NCI-H1417 treated with DMSO at 0.1 percent for 48 hours (cell line): ENCODE measurements at places on chromosomes 4 and X.

- no peak for DNase-seq
These were observed 50.3 kb downstream of the MAML3 start for GRCh38 chr4:140103676-140104075.

DNA sequence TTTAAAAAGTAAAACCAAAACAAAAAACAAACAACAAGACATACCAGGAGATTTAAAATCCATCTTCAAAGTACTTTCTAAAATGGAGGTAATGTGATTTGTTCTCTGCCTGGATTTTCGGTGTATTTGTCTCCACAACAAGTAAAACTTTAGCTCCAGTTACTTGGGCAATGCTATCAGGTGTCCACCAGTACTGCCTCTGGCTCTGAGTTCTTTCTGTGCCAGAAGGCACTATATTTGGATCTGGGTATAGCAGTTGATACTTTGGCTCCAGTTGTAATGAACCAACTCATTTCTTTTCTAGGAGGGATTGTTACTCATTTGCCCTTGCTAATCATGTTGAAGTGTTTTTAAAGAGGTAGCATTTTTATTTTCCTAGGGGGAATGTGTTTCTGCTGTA is 9.5 kb upstream of the PDLIM5 start:
- DNase-seq = no peak

DNA sequence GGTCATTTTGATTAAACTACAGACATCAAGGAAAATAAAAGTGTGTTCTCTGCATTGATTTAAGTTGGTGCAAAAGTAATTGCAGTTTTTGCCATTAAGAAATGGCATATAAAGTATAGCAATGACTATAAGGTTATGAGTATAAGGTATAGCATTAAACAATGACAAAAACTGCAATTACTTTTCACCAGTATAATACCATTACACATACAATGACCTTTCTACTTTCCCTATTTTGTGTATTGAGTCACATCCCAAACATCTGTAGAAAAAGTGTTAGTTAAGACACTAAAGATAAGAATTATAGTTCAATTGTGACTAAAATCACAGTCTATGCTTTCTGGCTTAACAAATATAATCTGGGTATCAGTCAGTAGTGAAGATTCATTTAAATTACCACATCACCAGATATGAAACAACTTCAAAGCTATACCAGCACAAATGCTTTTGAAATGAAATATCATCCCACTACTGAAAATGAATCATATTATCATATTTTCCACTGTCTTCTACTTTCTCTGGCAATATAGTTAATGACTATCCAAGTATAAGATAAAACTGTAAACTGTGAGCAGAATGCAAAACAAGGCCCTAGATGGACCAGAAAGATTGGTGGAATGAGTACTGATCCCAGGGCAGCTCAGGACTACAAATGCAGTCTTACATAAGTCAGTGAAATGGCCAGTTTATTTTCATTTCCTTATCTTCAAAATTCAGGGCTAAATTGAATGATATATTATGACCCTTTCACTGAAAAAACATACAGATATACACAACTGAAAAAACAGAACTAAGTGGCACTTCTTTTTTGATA is 241.1 kb downstream of the ANTXR2 start:
- DNase-seq = no peak

GRCh38 chr4:141658309-141658708 is 21.9 kb downstream of the IL15 start:
- DNase-seq = no peak

- no peak for DNase-seq
These were observed 22.2 kb downstream of the TMEM184C start for GRCh38 chr4:147639388-147639787.

GRCh38 chr4:67134616-67135015 is 410.7 kb downstream of the CENPC start:
- DNase-seq = no peak

- DNase-seq = no peak
These were observed 75.1 kb downstream of the PRKX start for GRCh38 chrX:3638280-3638873.

DNA sequence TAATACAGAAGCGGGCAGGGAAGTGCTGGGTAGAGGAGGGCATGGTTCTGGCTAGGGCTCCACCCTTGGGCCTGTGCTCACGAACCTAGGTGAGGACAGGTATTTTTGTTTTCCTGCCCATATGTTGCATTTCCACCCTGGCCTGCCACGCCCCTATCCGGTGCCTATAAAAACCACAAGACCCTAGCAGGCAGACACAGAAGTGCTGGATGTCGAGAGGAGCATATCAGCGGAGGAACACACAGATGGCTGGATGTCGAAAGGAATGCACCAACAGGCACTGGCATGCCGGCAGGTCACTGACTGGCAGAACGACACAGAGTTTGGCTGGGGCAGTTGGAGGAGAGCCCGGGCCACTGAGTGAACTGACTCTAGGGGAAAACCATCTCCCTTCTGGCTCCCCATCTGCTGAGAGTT is 316.6 kb upstream of the BOD1L1 start:
- DNase-seq = no peak
